ENCODE measurements at places on chromosomes 6 and 20. TPM values are rescaled to one million over a fixed set of nuclear protein-coding genes. Genes with fewer than 3 reads are reported as not detected.

RBM24 gene
- 0.32 TPM for total RNA-seq

GSTA2 gene
- not detected for total RNA-seq

CASS4 gene
- 0.28 TPM for total RNA-seq

TGIF2 gene
- total RNA-seq = 7.5 TPM

ZNF217 gene
- 30.4 TPM for total RNA-seq

GRCh38 chr6:51844336-51844735 is 243.1 kb downstream of the PKHD1 start:
- ATAC-seq = no peak

GRCh38 chr6:159435701-159436100 is 257.3 kb downstream of the SOD2 start:
- no peak for ATAC-seq

GRCh38 chr6:143966312-143966711 is 41.7 kb downstream of the PLAGL1 start:
- ATAC-seq = no peak

- ATAC-seq = peak; percentile 32
Observed at GRCh38 chr6:113629975-113630737, 227.0 kb upstream of the MARCKS start.

DNA sequence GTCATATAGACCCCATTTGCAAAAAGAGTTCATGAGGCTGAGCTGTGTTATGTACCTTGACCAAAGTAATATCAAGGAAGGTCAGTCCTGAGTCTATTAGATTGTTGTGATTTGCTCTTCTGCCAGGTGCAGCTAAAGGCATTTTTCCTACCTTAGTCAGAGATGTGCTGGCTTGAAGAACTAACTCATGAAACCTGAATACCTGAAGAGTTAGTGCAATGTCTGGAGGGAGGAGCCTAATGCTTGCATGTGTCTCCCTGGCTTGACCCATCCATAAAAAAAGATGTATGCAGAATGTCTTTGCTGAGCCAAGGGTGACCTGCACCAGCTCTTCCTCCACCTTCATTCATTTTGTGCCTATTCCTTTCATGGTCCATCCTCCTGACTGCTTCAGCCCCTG is 742.0 kb downstream of the KIF16B start:
- ATAC-seq = no peak

DNA sequence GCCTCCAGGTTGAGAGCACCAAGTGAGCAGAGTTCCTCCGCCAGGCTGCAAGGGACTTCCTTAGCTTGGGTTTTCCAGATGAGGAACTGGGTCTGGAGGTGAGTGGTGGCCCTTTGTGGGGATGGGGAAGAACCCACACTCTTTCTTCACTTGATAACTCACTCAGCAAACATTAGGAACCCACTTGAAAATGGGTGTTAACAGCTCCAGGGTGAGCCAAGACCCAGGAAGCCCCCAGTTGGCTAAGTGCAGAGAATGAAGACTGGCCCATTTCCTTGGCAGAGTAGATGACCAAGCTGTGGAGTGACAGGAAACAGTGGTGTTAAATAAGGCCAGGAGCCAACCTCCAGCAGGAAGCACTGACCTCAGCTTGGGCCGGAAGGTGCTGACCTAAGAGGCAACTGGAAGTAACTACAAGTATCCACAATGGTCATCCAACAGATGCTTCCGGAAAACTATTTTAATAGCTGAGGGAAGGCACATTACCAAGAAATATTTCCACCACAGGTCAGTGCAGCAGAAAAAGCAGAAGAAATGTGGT is 22.7 kb downstream of the MRPL14 start:
- peak; percentile 45 for ATAC-seq

- no peak for ATAC-seq
Observed at GRCh38 chr20:42581311-42581710, 608.4 kb downstream of the PTPRT start.

GRCh38 chr20:20079102-20079784 is 26.9 kb downstream of the CFAP61 start:
- ATAC-seq = no peak

DNA sequence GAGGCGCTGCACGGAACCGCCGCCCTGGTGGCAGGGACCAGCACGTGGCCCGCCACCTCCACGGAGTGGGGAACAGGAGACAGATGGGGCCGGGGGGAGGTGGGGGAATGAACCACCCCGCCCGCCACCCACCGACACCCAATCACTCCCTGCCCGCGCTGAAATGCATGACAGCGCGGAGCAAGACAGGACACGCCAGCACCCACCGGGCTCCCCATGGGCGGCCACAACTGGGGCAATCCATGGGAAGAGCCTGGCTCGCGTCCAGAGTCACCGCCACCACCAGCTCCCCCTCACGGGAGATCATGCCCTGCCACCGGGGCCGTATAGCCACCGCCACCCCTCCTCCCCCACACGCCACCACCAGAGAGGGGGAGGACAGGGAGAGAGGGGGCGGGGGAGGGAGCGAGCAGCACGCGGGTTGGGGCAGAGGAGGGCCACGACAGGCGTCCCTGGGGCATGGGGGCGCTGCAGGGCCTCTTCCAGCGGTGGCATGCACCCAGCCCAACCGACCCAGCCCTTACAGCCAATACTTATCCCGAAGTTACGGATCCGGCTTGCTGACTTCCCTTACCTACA is 744.3 kb upstream of the DEFB115 start:
- ATAC-seq = no peak

GRCh38 chr6:75279418-75279817 is 5.2 kb downstream of the TMEM30A start:
- ATAC-seq = no peak

DNA sequence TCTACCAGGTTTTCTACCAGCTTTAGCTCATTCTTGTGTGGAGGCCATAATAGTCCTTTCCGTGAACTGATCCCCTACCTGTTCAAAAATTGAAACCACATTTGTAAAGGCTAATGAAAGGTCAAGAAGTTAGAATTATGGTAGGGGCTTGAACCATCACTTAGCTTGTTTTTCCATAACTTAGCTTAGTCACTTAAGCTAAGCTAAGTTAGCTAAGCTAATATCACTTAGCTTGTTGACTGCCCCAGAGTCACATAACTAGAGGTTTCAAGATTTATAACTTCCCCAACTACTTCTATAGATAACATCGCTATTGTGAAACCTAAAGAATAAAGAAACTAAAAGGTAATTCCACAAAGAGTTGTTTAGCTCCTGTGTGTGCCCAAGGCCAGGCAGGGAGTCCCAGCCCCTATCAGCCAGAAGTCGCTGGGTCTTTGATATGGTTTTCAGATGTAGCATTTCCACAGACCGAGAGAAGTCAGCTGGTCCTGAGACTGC is 131.8 kb downstream of the VEGFA start:
- ATAC-seq = no peak

- no peak for ATAC-seq
Observed at GRCh38 chr6:169561665-169562064, 140.2 kb downstream of the WDR27 start.

- no peak for ATAC-seq
Observed at GRCh38 chr6:25174678-25175077, 104.5 kb upstream of the CARMIL1 start.

- ATAC-seq = peak; percentile 25
Observed at GRCh38 chr6:116876635-116877611, at the start of gene RFX6. Gene RFX6 (plus strand): TSS chr6:116877242. CDS start chr6:116877276, 34 bp downstream.
